ENCODE measurements at places on chromosomes 11 and 22.

GRCh38 chr11:70510106-70510505, 111.8 kb downstream of the CTTN start:
- DNase-seq: no peak

GRCh38 chr11:9956483-9956882, 292.6 kb downstream of the SWAP70 start:
- no peak for DNase-seq

GRCh38 chr11:104892723-104893511, 5.3 kb downstream of the CASP12 start:
- no peak for DNase-seq

DNA sequence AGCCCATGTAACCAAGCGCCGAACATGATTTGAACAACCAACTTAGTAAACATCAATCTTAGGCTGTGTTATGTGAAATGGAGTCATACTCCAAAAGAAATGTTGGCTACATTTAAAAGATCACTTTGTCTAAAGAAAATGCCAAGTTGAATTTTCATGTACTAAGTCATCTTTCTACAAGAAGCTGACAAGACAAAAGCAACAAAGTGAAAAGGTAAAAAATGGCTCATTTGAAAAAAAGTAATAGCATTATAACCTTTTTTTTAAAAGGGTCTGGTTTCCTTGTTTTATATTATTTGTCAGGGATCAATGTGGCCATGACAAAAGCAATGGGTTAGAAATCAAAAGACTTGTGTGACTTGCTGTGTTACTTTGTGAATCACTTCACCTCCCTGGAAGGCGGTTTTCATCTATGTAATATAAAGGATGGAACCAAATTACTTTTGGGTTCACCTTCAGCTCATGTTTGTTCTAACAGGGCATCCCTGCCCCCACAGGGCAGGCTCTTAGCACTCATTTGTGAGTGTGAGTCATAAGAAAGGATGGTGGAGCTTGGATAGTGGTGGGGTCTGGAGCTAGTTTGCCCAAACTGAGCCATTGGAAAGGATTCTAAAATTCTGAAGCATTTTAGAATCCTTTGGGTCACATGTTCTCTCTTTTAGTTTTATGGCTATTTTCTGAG, 131.9 kb upstream of the MTMR2 start:
- no peak for DNase-seq

GRCh38 chr11:59200423-59200746, 12.3 kb downstream of the MPEG1 start:
- DNase-seq: no peak

GRCh38 chr11:36803084-36803483, 205.0 kb upstream of the RAG2 start:
- no peak for DNase-seq

DNA sequence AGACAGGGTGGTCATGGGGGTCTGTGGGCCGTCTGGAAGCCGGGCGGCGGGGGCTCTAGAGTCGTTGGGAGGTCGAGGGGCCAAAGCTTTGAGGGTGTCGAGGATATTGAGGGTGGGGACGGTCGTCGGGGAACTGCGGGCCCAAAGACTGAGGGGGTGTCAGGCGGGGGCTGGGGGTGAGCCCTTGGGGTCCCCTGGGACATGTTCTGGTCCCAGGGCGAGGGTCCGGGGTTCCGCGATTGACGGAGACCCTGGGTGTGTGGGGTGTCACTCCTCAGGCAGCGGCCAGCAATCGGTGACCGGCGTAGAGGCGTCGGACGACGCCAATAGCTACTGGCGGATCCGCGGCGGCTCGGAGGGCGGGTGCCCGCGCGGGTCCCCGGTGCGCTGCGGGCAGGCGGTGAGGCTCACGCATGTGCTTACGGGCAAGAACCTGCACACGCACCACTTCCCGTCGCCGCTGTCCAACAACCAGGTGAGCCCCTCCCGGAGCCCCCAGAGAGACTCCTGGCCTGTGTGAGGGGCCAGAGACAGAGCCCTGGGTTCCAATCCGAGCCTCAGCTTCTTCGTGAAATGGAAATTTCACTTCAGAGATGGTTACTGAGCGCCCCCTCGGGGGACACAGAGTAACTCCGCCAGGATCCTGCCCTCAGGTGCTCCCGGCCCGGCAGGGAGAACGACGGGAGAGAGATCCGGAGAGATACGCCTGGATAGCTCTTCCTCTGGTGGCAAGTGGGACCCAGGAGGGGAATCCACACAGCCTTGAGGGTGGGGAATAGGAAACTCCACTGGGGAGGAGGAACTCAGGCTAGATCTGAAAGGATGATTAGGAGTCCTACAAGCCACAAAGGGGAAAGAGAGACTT, 714 bp downstream of the SDF2L1 start:
- peak; percentile 78 for DNase-seq

DNA sequence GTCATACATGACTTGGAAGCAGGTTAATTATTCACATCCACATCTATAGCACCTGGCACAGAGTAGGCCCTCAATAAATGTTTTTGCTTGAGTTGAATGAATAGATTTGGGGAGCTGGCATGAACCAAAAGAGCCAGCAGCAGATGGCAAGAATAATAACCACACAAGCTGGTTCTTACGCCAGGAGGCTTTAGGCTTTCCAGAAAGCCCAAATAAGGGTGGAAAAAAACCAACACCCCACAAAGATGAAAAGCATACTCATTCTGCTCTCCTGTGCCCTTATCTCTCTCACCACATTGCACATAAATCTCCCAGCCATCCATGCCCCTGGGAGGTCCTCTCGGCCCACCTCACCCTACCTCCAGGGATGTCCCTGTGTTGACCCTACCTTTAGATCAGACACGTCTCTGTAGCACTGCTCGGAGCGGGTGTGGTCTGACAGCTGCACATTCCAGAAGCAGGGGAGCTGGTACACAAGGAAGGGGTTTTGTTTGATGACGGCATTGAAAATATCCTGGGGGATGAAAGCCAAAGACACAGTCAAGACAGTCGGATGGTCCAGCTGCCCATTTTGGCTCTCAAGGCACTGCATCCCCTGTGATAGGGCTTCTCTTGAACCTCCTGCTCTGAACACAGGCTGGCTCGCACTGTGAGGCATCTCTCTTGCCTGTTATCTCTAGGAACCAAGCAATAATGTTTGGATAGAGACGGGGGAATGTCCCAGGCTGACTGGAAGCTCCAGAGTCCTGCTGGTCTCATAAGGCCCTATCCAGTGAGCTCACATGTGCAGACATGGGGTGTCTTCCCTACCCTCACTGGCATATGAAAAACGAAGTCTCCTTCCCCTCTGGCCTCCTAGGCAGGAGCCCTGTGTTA, 323.6 kb upstream of the SYN3 start:
- no peak for DNase-seq

GRCh38 chr11:27085605-27086004, 45.0 kb downstream of the BBOX1 start:
- no peak for DNase-seq

DNA sequence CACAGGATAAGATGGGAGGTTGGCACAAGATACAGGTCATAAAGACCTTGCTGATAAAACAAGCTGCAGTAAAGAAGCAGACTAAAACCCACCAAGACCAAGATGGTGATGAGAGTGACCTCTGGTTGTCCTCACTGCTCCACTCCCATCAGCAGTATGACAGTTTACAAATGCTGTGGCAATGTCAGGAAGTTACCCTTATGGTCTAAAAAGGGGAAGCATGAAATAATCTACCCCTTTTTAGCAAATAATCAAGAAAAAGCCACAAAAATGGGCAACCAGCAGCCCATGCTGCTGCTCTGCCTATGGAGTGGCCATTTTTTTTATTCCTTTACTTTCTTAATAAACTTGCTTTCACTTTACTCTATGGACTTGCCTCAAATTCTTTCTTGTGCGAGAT, 8.7 kb upstream of the PIWIL4 start:
- DNase-seq: no peak

DNA sequence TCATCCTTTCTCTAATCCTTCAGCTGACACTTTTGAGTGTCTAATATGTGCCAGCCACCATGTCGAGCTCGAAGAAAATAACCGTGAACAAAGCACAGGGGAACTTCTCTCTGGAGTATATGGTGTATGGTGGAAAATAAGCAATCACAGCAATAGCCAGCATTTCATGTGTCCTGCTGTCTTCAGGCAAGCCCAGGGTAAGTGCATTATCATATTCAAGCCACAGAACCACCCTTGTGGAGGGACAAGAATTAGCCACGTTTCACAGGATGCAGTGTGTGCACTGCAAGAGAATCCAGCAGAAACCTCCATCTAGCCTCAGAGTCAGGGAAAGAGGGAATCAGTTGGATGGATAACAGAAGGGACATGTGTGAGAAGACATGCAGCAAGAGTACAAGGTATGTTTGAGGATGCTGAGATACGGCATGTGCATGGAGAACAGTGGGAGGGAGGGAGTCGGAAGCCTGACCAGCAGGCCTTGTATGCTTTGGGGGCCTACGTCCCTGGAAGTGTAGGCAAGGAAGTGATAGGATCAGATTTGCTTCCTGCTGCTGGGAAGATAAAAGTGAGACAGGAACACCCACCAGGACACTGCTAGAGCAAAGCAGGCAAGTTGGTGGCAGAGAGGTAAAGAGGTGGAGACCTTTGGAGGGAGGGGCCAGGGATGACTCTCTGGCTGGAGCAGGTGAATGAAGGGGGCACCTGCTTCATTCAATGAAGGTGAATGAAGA, 14.7 kb upstream of the GNAZ start:
- peak; percentile 8 for DNase-seq

GRCh38 chr11:65419772-65420481, 2.7 kb upstream of the NEAT1 start:
- DNase-seq: peak; percentile 80

DNA sequence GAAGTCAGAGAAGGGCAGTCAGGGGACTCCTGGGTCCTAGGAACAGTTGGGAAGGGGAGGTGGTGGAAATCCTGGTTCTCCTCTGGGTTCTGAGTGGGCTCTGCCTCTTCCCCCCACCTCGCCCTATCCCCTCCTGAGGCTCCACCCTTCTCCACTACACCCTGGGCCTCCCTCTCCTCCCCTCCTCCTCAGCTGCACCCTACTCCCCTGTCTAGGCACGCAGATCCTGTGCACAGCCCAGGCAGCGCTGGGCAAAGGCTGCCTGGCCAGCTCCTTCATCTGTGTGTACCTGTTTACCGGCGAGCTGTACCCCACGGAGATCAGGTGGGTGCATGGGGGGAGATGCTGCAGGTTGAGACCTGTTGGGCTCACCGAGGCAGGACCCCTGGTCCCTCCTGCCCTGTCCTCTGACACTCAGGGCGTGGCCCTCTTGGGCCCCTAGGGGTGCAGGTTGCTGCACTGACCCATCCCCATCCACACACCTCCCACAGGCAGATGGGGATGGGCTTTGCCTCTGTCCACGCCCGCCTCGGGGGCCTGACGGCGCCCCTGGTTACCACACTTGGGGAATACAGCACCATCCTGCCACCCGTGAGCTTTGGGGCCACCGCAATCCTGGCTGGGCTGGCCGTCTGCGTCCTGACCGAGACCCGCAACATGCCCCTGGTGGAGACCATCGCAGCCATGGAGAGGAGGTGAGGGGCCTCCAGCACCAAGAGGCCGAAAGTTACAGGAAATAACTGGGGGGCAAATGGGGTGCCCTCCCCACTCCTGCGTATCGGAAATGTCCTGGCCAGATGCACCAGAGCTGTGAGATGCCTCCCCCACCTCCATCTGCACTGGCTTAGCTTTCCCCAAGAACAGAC, 25.3 kb upstream of the POLA2 start:
- DNase-seq: no peak

DNA sequence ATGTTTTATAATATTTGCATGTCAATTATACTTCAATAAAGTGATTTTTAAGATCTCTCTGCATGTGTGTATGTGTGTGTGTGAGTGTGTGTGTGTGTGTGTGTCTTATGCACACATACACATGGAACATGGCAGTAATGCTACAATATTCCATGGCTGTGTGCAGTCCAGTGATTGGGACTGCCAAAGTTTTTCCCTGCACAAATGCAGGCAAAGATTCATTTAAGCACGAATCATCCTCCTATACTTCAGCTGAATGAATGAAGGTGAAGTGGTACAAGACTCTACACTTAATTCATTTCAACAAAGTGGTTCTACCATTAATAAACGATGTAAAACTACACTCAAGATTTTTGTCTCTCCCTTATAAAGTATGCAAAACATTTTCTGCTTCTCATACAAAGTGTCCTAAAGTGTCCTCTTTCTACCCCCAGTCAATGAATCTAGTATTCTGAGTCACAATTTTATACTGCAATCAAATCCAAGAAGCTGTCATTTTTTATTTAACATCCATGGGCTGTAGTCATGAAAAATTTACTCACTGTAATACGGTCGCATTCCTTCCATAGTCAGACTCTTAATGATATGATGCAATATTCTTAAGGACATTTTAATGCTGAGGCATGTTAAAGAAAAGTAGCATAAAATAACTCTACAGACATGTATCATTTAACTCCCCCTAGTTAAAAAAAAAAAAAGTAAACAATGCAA, 132.4 kb downstream of the TTC28 start:
- DNase-seq: no peak

- DNase-seq: no peak
These were observed 8.1 kb downstream of the OR5A2 start for GRCh38 chr11:59418156-59418555.

GRCh38 chr22:35957589-35957988, 71.0 kb downstream of the RBFOX2 start:
- DNase-seq: no peak

- DNase-seq: peak; percentile 76
These were observed 469 bp upstream of the OSBP2 start for GRCh38 chr22:30694171-30694639.

- no peak for DNase-seq
These were observed 2.4 kb downstream of the MUC2 start for GRCh38 chr11:1077033-1077416.

GRCh38 chr22:38083931-38084631, at the start of gene SLC16A8:
TSS of gene SLC16A8 (minus strand) at chr22:38084184. CDS start at chr22:38082873, 1,311 bp downstream.
- no peak for DNase-seq

DNA sequence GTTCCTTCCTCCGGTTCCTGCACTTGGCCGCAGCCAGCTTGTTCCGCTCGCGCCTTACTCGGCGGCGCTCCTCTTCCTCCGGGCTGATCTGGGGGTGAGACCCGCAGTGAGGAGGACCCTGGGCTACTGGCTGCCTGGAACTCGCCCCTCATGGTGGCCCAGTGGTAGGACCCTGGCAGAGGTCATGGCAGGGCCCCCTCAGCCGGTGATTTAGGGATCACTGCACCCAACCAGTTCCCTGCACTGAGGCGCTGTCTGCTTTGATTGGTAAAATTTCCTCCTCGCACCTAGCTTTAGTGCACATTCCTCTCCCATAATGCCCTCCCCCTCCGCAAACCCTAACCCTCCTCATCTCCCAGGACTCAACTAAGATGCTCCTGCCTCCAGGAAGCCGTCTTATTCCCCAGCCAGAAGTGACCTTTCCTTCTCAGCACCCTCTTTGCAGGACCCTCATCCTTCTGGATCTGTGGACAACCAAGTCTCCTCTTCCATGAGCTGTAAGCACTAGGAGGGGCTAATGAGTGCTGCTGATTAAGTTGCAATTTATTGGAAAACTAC, 3.6 kb downstream of the CCDC85B start:
- DNase-seq: peak; percentile 55

DNA sequence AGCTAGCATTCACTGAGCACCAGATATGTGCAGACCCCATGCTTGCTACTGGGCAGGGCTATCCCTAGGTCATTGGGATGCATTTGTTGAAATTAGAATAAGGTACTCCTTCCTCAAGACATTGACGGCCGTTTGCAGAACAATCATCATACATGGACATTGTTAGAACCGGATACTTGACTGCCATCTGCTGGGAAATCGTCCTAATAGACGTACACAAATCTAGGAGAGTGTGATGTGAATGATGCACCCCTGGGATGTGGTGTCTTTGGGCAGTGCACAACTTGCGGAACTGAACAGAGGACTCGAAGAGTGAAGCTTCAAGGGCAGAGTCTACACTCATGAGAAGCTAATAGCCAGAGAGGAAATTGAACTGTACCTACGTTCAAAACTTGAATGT, 35.9 kb downstream of the MYO18B start:
- no peak for DNase-seq

Data from activated T-cell treated with anti-CD3 and anti-CD28 coated beads, Interleukin-2, amount 50 U/mL, for 24 hours (primary cell).